ENCODE measurements at places on chromosomes 1 and 21. TPM values are rescaled to one million over a fixed set of nuclear protein-coding genes. Genes with fewer than 3 reads are reported as not detected.

GRCh38 chr1:12697397-12697796 lies 18.5 kb upstream of the AADACL3 start:
- DNase-seq, result no peak

- DNase-seq, result no peak
Measured at GRCh38 chr1:111221633-111222291, 5.8 kb upstream of the CHI3L2 start.

- no peak for DNase-seq
Measured at GRCh38 chr1:109807402-109807801, 43.7 kb upstream of the EPS8L3 start.

GRCh38 chr1:175814885-175815284 lies 71.5 kb upstream of the TNR start:
- DNase-seq, result no peak

DNA sequence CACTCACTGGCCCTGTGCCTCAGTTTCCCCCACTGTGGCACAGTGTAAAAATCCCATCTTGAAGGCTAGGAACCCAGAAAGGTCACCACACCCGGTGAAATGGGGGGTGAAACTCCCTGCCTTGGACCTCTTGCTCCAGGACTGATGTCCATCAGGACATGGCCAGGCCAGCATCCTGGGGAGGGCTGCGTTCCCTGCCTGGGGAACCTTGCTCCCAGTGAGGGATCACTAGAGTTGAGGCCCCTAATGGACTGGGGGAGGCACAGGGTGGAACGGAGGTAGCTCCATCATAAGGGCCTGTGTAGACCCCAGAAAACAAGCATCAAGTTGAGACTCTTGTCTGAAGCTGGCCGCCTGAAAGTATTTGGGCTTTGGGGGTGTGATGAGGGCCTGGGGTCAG lies 10.4 kb upstream of the ZNF670 start:
- no peak for DNase-seq

GRCh38 chr1:161196521-161197451 lies 2.1 kb downstream of the ADAMTS4 start:
- no peak for DNase-seq

GRCh38 chr1:68307378-68307787 lies 75.1 kb upstream of the WLS start:
- DNase-seq, result no peak

The CDK18 gene
- polyA plus RNA-seq, result 27.1 TPM

DNA sequence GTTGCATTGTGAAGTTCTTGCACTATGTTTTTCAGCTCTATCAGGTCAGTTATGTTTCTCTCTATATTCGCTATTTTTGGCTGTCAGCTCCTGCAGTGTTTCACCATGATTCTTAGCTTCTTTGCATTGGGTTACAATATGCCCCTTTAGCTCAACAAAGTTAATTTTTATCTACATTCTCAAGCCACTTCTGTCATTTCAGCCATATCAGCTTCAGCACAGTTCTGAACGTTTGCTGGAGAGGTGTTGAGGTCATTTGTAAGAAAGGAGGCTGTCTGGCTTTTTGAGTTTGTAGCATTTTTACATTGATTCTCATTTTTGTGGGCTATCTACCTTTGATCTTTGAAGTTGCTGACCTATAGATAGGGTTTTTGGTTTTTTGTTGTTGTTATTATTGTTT lies 573.2 kb upstream of the RGS18 start:
- no peak for DNase-seq

Data from left kidney (tissue), 8 donors.